ENCODE measurements at places on chromosomes 13 and 19.

DNA sequence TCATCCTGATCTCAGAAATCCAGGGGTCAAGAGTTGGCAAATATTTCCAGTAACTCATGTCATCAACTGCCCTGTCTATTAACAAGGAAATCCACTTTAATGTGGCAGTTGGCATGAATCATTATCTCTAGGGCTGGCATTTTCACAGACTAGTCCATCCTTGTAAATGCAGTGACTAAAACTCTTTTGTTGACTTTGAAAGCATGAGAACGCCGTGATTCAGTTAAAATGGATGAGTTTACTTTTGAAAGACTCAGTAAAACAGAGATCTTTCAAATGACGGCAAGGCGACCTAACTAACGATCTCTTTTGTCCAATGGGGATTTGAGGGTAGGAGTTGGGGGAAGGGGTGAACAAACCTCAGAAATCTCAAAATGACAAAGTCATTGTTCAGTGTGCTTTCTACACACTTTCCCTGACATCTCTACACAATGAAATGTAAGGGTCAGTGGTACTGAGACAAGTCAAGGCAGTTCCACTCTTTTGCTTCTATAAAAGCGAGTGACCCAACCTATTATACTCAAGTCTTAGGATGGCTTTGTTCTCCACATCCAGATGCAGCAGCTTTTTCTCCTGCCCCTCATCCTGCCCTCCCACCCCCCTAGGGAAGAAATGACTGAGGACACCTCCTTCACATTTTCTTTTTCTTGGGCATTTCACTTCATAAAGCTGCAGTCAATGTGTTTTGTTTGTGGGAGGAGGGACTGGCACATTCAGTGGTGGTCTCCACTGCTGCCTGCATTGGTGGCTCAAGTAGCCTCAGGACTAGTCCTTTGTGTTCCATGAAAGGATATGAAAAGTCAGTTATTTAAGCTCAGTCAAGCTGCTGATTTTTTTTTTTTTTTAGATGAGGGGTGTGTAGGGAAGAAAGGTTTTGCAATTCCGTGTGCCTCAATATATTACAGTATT is 200.5 kb downstream of the ABCC4 start:
- DNase-seq: no peak

GRCh38 chr13:102771298-102772041 is 2.1 kb downstream of the TEX30 start:
- DNase-seq: no peak

GRCh38 chr19:18363787-18364186 is 22.2 kb upstream of the GDF15 start:
- no peak for DNase-seq

DNA sequence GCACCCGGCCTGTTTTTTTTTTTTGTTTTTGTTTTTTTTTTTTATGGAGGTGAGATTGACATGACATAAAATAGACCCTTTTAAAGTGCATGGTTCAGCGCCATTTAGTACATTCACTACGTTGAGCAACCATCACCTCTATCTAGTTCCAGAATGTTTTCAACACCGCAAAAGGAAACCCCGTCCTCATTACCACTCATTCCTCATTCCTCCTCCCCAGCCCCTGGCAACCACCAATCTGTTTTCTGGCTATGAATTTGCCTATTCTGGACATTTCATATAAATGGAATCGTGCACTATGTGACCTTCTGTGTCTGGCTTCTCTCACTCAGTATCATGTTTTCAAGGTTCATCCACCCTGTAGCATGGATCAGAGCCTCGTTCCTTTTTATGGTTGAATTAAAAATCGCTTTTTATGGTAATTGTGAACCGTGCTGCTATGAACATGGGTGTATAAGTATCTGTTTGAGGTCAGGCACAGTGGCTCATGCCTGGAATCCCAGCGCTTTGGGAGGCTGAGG is 9.9 kb upstream of the ADGRE5 start:
- DNase-seq: no peak

- peak; percentile 86 for DNase-seq
Observed at GRCh38 chr19:57583521-57584416, at the start of gene ZIK1. Gene ZIK1, plus strand, starts transcription at chr19:57584145. Its CDS starts 212 bp downstream, at chr19:57584357.

DNA sequence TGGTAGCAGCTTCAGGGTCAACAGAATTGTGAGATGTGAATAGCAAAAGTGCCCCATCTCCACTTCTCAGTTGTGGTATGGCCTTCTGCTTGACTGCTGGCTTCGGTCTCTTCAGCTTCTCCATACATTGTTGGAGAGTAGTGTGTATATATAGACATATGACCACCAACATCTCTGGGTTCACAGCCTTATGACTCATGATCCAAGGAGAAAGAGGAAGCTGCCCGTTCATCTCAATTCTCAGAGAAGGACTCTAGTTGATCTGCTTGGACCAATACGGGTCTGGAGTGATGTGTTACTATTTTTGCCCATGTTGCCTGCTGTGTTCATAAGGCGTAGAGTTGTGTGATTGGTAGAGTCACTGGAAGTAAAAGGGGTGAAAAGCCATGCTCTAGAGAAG is 3.6 kb upstream of the COMMD6 start:
- DNase-seq: no peak

DNA sequence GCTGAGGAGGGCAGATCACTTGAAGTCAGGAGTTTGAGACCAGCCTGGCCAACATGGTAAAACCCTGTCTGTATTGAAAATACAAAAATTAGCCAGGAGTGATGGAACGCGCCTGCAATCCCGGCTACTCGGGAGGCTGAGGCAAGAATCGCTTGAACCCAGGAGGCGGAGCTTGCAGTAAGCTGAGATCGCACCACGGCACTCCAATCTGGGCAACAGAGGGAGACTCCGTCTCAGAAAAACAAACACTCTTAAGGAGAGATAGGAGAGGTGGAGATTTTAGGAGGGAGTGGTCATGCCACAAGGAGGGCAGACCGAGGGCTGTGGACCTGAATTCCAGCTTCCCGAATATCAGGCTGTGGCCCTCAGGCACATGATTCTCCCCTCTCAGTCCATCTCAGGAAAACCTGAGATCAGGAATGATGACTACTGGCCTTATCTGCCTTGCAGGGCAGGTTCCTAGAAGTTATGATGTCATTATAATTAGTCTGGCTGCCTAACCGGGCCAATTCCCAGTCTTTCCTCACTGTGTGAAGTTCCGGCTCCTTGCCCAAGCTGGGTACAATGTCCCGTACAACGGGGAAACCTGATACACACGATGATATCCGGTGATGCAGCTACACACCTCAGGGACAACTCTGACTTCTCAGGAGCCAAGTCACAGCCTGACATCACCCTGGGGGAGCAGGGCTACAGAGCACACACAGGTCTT is 2.5 kb downstream of the SLC35E1 start:
- DNase-seq: no peak

- DNase-seq: no peak
Observed at GRCh38 chr13:97023117-97023516, 28.8 kb upstream of the OXGR1 start.

GRCh38 chr19:20254121-20254520 is 87.1 kb downstream of the ZNF486 start:
- no peak for DNase-seq

DNA sequence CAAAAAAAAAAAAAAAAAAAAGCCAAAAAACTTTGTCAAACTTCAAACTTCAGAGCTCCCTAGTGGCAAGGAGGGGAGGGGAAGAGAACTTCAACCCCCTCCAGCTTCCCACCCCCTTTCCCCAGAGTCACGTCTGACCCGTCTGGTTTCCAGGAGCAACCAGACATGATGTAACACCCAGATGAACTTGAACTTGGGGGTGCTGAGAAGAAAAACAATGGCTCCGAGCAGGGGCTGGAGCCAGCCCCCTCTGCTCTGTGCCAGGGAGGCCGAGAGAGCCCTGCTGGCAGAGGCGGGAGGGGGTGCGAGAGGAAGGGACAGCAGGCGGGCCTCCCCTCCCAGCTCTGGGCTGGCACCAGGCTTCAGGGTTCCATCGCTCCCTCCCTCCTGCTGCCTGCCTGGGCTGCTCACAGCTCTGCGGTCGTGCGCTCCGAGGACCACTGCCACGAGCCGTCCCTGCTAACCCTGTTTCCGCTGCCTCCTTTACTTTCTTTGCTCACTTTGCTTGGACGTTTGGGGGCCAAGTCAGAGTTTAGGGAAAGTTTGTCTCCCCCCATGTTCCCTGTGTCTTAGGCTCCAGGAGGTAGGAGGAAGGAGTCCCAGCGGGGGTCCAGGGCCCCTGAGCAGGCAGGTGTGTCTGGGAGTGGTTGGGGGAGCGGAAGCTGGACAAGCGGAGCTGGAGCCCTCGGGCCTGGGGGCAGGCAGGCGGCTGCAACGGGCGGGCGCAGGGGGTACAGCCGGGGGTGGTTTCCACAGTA is 11.1 kb downstream of the LYL1 start:
- DNase-seq: no peak

DNA sequence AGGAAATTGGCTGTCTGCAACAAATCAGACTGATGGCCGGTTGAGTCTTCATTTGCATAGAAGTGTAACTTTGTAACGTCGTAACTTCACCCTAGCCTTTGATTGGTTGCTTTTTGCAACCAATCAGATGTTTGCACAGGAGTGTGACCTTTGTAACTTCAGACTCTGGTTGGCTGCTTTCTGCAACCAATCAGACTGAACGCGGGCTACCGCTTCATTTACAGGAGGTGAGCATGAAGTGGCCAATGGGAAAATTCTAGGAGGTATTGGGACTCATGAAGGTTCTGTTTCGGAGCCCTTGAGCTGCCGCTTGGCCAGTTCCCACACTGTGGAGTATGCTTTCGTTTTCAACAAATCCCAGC is 441 bp upstream of the ZNF559 start:
- DNase-seq: peak; percentile 49

DNA sequence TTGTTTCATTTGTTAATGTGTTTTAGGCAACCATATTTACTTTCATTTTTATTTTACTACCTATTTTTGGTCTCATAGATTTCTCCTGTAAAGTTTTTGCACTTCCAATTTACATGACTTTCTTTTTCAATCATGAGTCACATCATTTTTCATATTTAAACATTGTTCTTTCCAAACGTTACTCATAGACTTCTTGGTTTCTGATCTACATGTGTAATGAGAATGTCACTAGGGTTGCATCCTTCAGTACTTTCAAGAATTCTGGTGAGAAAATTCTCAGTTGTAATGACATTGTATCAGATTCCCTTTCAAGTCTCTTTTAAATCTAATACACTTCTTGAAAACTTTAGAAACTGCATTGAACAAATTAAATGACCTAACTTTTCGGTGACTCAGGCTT is 991.7 kb downstream of the EFNB2 start:
- DNase-seq: no peak

DNA sequence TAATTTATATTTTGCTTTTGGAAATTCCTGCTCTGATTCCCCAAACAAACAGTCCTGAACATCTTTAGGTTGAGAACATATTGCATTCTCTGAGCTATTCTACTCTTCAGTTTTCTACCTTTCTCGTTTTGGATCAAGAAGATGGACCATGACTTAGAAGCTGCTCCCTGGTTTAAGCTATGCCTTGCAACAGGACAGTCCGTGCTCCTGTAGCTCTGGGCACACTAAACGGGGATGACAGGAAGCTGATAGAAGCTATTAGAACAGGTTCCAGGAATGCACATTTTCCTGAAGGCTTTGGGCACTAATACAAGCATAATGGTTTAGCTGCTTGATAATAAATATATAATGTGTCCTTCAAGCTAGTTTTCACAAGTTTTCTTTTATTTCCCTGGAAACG is 385.2 kb downstream of the HS6ST3 start:
- DNase-seq: no peak

DNA sequence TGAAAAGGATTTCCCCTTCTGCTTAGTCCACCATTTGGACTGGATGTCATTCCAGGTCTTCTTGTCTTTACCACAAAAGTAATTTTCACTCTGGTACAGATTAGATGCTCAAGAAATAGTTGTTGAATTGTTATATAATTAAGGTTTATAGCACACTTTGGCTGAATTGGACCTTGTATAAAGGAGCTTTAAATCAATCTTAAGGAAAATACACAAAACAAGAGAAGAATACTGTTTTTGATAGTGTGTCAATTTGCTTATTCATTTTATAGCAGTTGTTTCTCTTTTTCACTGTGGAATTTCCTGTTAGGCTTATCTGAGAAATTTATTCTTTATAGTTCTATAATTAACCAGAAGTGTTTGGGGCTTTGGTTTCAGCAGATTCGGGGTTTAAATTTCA is 62.7 kb upstream of the TDRD3 start:
- no peak for DNase-seq

GRCh38 chr13:40024204-40024966 is 368.9 kb downstream of the COG6 start:
- DNase-seq: no peak

DNA sequence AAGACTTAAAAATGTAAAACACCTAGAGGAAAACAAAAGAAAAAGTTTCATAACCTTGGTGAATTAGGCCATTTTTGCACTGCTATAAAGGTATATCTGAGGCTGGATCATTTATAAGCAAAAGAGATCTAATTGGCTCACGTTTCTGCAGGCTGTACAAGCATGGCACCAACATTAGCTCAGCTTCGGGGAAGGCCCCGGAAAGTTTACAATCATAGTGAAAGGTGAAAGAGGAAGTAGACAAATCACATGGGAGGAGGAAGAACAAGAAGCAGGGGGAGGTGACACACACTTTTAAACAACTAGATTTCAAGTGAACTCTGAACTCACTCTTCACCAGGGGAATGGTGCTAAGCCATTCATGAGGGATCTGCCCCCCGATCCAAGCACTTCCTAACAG is 1358.5 kb upstream of the PCDH9 start:
- no peak for DNase-seq

- DNase-seq: no peak
Observed at GRCh38 chr13:114099191-114099590, 33.2 kb downstream of the RASA3 start.

GRCh38 chr19:16454351-16454918 is 17.3 kb downstream of the EPS15L1 start:
- no peak for DNase-seq

GRCh38 chr13:52808842-52809219 is 39.6 kb downstream of the PCDH8 start:
- DNase-seq: no peak

- no peak for DNase-seq
Observed at GRCh38 chr13:44422755-44423643, 49.4 kb downstream of the SERP2 start.

- DNase-seq: no peak
Observed at GRCh38 chr13:102947745-102948405, 102.0 kb downstream of the ERCC5 start.

GRCh38 chr19:575527-576506 is 3.4 kb downstream of the BSG start:
- no peak for DNase-seq

DNA sequence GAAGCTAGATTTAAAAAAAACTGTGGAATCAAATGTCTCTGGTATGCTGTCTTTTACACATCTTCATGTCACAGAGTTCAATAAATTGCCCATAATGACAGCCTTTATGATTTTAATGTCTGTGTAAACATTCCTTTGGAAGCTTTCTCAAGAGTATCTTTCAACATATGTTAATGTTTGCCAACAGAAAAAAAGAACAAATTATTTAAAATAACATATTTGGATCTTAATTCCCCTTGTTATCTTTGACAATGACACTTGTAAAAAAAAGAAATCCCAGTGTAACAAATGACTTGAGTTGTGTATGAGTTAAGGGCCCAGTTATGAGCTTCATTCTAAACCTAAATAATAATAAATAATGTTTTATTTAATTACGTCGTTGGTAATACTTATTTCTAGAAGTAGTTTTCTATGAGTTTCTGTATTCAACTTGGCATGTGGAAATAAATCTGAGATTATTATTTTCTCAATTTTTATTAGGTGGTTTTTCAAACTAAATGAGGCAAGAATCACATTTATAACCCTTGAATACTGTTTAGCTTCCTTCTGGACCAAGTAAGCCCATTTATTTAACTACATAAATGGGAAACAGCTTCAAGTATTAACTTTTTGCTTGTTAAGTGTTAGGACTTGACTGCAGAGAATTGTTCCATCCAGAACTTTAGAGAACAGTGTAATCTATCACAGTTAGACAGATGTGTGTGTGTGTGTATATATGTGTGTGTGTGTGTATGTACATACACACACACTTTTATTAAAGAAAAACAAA is 182.1 kb downstream of the POSTN start:
- DNase-seq: no peak
